ENCODE measurements at places on chromosomes 12 and 14.

DNA sequence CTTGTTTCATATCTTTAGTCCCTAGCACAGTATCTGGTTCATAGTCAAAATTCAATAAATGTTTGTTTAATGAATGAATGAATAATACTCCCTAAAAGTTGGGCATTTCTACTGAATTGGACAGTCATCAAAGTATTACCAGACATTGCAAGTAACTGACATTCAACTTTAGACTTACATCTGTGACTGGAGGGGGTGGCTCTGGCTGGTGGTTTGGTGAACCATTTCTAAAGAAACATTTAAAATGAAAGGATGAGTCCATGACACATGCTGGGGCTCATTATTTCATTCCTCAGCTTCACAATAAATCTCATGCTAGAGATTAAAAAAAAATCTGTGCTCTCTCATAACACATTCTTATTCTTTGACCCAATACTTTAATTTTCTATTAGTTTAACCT is 20.6 kb upstream of the CSRNP2 start:
- DNase-seq = no peak

DNA sequence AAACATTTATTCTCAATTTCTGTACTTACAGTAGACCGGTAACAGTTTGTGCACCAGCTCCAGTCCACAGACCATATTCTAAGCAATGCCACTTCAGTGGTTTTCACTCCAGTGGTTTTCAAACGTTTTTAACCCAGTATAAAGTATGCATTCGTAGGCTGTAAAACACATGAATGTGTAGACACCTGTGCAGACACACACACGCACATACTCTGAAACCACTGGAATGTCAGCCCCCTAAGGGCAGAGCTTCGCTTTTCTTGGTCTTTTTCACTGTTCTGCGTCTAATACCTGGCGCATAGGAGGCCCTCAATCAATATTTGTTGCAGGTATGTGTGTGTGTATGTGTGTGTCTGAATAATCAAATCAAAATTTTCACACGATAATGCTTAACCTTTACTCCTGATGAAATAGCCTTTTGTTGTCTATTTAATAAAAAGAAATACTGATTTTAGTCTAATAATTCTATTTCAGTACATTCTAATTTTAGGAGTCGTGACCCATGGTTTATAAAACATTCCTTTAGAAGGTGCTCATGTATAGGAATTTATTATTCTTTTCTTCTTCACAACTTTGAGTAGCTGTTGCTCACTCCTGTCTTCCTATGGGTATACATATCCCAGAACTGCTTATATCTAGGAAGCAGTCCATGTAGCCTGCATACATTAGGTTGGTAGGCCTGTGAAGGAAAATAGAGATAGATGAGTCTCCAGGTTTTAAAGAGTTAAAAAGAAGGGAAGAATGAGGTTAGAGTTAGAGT is 73.6 kb upstream of the REP15 start:
- DNase-seq = no peak

- no peak for DNase-seq
Measured at GRCh38 chr12:130138478-130138877, 23.8 kb upstream of the FZD10 start.

GRCh38 chr14:74867673-74868072 is 8.3 kb downstream of the PROX2 start:
- peak; percentile 89 for DNase-seq

DNA sequence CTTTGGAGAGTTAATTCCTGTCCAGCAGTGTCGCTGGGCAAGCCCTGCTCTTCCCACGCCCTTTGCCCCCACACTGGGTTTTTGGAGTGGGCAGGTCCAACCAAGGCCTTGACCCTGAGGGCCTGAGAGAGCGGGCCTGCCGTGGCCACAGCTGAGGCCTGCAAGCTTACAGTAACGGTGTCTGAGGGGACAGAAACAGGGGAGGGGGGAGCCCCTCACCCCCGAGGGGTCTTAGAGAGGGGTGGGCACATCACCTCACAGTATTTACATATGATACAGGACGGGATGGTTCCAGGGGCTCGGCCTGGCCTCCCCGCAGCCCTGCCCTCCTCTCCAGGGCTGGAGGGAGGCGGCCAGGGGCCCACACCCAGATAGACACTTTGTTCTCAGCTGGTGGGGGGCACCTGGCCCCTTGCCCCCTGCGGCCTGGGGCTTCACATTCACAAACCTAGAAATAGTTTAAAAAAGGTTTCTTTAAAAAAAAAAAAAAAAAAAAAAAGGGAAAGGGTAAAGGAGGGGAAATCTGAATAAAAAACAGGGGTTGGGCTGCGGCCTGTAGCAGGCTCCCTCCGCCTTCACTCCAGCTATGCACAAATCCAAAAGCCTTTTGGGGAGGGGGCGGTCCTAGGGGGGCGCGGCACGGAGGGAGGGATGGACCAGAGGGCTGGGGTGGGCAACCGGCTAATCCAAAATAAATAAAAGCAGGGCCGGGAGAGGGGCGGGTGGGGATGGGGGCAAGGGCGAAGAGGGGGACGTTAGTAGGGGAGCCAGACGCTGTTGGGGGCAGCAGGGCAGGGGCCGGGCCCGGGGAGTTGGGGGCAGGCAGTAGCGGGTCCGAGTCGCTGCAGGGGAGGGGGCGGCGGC is 14.8 kb upstream of the PLA2G1B start:
- no peak for DNase-seq

DNA sequence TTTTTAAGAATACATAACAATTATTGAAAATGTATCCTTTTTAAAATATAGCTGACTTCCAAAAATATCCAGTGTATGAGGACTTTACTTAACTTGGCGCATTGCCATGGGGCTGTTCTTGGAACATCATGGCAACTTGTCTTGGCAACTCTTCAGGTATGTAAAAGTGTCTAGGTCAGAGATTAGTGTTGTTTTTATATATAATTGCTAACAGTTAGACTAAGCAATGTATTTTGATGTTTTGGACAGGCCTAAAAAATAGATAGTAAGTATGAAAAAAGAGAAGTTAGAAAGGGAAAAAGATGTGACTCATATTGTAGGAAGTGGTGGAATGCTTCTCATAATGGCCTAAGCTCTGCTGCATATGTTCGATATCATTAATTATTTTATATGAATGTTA is 70.9 kb downstream of the MON2 start:
- no peak for DNase-seq
